ENCODE measurements at places on chromosomes 5 and 9.

GRCh38 chr5:72788866-72789505 is 27.5 kb upstream of the TNPO1 start:
- no peak for DNase-seq

DNA sequence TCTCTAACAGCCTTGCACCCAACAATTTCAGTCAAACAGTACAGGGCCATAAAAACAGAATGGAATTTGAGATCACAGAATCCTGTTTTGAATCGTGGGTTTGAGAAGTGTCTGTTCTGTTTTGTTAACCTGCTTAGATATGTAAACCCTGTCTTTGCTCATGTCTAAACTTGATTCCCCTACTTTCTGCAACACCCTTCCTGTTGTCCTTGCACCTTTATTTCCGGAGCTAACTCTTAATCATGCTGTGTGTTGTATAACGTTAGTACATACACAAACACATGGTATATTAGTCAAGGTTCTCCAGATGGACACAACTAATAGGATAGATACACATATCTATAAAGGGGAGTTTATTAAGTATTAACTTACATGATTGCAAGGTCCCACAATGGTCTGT is 2229.2 kb upstream of the C9orf72 start:
- no peak for DNase-seq

GRCh38 chr9:137171149-137171900 is 531 bp downstream of the TMEM210 start:
- no peak for DNase-seq

DNA sequence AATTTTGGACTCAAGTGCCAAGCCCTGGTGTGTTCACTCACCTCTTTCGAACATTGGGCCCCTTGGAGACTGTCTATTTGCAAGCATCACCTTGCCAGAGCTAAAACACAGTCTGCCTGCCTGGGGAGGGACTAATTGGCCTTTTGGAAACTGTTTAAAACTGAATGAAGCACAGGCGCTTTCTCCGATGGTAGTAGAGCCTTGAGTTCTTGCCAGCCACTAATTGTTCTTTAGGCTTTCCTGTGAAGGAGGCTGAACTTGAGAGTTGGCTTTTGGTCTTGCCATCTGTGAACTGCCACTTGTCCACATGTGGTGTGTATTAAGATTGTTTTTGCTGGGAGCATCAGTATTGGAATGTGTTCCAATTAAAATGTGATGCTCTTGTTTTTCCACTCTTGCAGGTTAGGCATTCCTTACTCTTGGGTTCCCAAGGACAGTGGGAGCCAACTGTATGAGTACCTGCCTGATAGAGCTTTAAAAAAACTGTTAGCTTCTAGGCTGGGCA is 26.0 kb downstream of the GARNL3 start:
- no peak for DNase-seq

GRCh38 chr5:40240111-40240510 is 439.6 kb upstream of the PTGER4 start:
- DNase-seq: no peak

DNA sequence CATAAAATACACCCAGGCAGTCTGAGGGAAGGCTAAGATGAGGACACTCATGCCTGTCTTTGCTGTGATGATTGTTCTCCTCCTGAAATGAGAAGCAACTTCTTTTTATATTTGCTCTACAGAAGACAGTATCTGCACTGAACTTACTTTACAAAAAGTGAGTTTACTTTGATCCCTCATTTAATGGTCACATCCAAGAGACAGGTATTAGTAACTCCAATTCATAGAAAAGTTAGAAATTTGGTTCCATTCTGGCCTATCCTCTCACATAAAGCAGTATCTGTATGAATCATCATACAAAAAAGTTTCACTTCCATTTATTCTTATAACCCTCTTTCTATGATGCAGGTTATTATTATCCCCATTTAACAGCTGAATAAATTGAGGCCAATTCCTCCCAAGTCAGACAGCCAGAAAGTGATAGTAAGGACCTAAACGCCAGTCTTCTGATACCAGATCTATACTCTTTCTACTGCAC is 15.2 kb downstream of the TSTD2 start:
- DNase-seq: no peak

DNA sequence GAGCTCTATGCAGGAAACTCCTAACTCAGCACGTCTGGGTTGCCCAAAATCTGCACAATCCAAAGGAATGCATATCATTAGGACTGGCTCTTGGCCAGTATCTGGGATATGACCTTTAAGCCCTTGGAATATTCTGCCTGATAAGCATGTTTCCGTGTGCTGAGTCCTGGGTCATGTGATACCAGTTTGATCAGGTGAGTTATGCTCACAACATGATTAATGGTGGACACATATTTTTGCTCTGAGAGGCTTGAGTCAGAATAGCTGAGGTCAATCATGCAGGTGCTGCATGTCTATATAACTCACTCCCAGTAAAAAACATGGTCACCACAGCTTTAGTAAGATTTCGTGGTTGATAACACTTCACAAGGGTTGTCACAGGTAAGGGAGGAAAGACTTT is 408.8 kb downstream of the YTHDC2 start:
- no peak for DNase-seq

DNA sequence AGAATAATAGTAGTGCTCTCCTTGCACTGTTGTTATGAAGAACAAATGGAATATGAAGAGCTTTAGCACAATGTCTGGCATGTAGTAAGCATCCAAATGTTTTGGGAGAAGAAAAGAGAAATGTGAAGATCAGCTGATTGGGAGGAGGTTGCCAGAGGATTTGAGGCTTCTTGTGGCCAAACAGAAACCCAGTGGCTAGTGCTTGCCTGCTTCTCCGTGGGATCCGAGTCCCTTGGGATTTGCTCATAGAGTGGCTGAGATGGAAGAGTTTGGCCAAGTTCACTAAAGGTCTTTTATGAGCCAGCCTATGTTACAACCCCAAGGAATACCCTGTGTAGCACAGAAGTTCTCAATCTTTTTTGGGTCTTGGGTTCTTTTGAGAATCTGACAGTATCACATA is 86.0 kb downstream of the ANGPTL2 start:
- no peak for DNase-seq

DNA sequence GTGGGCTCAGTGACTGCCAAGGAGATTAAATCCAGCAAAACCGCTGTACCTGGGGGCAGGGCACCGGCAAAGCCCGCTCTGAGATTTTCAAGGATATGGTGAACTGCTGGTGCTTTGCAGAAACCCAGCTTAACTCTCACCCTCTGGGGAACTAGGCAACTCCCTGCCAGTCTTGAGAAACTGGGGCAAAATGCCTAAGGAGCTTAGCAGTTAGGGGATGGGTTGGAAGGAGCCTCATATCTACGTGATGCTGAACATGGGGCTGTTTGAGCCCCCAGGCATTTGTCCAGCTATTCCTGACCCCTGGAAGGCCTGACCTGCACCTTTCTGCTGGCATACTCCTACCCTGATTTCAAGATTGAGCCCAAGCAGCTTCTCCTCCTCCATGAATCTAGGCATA is 108.6 kb upstream of the TBC1D2 start:
- DNase-seq: no peak
